ENCODE measurements at places on chromosomes 6 and 20.

DNA sequence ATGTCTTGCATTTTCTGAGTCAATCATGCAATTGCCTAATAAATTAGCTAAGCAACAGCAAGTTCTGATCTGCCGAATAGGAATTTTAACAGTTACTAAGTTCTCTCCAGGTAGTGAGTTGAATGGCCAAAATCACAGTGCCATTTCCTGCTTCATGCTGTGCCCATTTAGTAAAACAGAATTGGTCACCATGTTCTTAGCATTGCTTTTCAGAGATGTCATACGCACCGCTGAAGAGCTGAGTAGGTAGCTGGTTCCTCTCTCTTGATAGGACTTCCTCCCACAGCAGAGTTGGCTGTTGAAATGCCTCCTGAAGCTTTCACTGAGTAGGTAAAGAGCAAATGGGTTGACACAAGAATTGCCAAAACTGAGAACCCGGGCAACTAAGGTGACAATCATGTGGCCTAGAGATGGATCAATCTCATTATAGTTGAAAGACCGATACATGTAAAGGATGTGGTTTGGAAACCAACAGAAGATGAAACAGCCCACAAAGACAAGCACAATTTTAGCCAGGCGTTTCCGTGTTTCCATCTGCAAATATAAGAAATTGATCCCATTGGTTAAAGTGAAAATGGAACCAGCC lies 57.1 kb upstream of the GJE1 start:
- DNase-seq = no peak

GRCh38 chr6:164085091-164086075 lies 670.9 kb downstream of the QKI start:
- DNase-seq = no peak

DNA sequence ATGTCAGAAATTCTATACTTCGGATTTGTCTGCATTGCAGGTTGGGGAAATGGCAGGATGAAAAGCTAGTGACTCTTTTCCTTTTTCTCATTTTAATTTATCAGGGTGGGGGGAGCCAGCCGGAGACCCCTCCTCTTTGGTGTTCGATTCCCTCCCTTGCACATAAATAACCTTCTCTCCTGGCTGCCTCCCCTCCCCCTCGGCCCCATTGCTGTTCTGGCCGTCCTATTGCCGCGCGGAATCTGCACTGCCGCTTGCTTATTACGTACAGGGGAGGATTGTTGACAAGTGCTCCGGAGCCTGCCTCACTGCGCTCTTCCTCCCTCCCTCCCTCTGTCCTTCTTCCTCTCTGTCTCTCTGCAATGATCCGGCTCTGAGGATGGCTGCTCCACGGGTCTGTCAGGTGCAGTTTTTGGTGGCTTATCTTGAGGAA lies 154.7 kb downstream of the JARID2 start:
- DNase-seq = peak; percentile 84

GRCh38 chr6:40937491-40937890 lies 101.5 kb downstream of the UNC5CL start:
- DNase-seq = no peak

DNA sequence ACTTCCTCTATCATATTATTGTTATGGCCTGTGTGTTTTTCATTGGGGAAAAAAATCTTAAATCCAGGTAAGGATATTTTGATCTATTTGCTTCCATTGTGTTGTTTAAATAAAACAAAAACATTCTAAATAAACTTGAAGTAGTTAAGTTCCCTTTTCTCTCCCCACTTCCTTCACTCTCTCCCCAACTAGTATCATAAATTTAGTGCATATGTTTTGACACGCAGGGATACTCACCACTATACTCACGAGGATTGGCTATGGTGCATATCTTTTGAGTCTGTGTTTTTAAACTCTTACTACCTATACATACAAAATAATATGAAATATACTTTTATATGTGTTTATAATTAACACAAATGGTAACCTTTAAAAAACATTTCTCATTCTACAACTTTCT lies 5.2 kb downstream of the TTLL9 start:
- no peak for DNase-seq

DNA sequence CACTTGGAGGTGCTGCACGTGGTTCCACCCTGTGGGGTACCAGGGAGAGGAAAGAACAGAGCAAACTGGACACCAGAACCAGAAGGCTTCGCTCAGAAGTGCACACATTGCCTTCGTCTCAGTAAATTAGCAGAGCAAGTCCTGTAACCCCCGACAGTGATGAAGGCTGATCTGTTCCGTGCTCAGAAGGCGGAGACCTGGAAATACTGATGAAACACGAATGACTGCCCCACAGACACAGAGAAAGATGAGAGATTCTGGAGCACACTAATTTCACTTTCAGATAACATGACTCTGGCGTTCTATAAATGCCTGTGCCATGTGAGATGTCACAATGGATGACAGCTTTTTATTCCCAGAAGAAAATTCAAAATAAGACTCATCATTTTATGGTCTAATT lies 44.2 kb upstream of the CCR6 start:
- DNase-seq = no peak

DNA sequence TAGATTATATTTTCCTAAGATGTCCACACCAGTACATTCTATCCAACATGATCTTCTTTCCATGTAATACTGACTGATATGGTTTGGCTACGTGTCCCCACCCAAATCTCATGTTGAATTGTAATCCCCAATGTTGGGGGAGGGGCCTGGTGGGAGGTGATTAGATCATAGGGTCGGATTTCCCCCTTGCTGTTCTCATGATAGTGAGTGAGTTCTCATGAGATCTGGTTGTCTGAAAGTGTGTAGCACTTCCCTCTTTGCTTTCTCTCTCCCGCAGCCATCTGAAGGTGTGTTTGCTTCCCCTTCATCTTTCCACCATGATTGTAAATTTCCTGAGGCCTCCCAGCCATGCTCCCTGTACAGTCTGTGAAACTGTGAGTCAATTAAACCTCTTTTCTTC lies 12.2 kb upstream of the HBS1L start:
- no peak for DNase-seq

- DNase-seq = no peak
These were observed 146.6 kb upstream of the BMP5 start for GRCh38 chr6:56021943-56022342.

- no peak for DNase-seq
These were observed 4.7 kb downstream of the CUL9 start for GRCh38 chr6:43186706-43187105.

GRCh38 chr6:148422085-148422484 lies 79.4 kb downstream of the SASH1 start:
- peak; percentile 80 for DNase-seq

GRCh38 chr6:136550330-136551071 lies at the start of gene MAP7:
TSS of gene MAP7 (minus strand) at chr6:136550422. CDS start at chr6:136550408, 14 bp downstream.
- DNase-seq = peak; percentile 74

DNA sequence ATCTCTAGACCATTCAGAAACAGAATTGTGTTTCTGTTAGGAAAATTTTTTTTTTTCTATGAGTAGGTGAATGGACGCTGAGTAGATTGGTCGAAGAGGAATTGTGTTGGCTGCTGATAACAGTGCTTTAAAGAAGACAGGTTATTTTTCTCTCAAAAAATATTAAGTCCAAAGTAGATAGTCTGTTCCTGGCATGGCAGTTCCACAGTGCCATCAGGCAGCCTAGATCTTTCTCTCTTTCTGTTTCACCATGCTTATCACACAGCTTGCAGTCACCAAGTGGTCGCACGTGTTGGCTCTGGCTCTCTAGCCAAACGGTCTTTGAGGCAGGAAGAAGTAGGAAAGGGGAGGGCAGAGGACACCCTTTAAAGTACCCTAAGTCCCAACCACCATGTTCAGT lies 22.4 kb upstream of the SERINC3 start:
- DNase-seq = no peak

DNA sequence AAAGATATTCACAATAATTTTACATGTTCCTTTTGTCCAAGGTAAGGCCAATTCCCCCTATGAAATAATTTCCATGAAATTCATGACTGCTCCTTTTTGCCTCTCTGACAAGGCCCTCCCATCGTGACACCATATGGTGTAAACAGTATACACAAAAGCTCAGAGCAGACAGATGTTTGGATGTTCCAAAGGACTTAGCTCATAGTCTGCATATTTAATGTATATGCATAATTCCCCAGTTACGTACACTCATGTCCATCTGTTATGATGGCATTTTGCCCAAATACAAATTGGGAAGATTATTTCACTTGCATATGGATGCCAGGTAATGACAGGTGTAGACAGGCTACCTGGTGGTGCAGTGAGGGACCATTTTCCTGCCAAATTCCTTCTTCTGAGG lies 376.5 kb downstream of the KHDRBS2 start:
- DNase-seq = no peak

DNA sequence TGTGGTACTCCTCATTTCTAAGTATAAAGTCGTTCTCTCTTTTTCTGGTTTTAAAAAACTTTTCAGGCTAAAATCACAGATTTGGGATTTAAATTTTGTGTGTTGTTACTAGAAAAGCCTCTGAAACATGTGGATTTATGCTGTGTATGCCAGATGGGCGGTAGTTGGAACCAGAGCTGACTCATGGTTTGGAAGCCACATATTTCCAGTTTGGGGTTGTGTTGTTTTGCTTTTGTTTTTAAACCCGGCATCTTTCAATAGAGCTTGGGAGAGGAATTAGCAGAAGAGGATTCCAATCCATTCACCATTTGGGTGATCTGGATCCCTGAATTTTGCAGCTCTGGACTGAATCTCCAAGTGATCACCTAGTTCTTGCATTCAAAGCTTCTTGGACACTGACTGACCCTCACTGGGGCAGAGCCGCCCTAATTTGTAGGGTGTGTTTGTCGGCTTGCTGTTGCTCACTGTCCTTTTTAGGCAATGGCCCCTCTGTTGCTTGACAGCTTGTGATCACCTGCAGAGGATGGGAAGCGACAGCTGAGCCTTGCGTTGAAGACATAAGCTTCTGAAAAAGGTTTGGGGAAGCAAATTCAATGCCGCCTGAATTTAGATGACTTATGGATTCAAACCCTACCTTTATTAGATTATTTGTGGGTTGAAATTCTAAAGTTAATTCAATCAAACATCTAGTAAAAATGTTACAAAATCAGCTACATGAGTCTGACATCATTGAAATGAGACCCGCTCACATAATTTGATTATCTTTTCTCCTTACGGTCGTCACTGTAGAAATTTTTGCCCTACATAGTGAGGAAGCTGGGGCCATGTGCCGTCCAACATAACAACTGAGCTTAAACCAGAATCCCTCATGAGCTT lies 79.9 kb upstream of the CD83 start:
- DNase-seq = no peak

DNA sequence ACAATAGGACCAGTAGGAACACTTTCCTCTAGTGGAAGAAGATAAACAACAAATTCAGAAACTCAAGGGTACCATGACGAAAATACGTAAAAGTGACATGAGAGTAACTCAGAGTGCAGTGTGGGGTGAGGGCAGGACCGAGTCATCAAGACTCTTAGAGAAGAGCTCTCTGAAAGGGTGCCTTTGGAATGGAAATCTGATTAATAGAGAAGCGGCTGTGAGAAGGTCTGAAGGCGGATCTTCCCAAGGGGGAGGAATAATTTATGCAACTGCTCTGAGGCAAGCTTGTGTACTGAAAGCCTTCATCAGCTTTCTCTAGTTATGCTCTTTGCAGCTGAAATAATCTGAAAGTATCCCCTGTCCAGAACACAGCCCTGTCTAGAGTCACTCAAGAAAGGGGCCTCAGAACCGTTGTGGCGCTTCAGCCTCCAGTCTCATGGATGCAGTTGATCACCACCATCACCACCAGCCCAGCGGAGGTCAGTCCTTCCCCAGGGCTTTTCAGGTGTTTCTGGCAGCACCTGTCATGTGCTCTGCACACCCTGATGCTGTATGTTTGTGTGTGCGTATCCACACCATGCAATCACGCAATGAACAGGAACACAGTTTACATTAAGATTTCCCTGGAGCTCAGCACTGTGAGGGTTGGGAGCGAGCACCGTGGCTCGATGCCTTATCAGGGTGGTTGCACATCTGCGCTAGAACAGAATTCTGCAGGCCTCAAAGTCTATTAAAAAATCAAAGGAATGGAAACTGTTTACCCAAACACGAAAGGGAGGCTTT lies 396.5 kb downstream of the SMOC2 start:
- DNase-seq = peak; percentile 36

DNA sequence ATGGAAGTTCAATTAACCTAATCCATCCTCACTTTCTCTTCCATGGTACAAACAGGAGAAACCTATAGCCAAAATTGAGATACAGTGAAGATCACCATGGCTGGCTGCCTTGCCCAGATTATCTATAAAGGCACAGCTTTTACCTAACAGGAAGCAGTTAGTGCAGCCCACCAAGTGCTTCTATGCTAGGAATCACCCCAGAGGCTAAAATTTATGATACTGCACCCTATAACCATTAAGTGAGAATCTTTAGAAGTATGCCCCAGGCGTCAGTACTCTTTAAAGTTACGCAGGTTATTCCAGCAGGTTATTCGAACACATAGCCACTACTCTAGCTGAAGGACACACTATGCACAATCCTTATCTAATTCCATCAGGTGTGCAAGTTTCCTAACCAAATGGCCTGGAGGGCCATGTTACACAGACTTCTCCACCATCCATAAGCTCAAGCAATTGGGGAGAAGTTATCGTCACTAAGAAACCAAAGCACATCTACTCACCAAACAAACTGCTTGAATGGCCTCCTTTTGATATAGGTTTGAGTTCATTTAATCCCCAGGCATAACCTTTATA lies 43.1 kb downstream of the MAN1A1 start:
- DNase-seq = no peak

DNA sequence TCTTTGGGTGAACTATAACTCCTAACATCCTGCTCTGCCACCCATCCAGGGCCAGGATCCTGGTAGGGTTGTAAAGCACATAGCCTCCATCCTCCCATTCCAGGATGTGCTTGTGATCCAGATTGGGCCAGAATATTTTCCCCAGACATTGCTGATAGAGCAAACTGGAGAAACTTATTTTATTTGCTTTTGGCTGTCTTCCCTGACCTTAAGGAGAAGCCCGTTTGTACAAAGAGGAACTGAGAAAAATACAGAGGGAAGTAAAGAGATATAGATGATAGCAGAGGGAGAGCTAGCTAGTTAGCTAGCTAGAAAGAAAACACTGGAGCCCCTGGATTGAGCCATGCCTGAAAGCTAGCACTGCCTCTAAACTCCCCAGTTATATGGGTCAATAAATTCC lies 9.0 kb upstream of the HDAC2 start:
- DNase-seq = no peak

DNA sequence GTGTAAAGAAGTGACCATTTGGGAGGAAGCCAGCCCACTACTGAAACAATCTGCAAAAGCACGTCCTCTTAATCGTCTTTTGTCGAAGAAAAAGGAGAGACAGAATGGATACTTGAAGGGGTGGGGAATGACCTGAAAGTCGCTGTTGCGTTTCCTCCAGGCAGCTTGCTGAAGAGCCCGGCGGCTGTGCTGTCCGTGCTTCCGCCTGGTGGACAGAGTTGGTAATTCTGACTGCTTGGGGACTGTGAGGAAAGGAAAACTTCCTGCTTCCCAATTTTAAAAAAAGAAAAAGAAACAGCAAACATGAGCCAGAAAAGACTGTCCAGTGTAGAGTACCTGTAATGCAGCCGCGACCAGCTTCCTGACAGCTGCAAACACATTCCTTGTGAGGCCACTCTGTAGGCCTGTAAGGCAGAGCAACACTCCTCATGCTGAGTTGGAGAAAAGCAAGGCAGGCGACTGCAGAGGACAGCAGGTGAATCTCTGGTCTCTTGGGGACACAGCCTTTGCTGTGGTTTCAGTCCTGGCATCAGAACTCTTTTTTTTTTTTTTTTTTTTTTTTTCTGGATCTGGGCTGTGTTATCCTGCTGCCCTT lies 251.1 kb upstream of the TBX18 start:
- DNase-seq = peak; percentile 9

All from NCI-H510A treated with DMSO at 0.1 percent for 48 hours (cell line).